Activated CD8-positive, alpha-beta memory T cell treated with anti-CD3 and anti-CD28 coated beads, Interleukin-2, amount 10 ng/mL, durations not matched to agents 7 days and 5 days (primary cell): ENCODE measurements at places on chromosomes 6 and 20.

- DNase-seq, result no peak
Measured at GRCh38 chr20:5864428-5864827, 85.9 kb downstream of the TRMT6 start.

DNA sequence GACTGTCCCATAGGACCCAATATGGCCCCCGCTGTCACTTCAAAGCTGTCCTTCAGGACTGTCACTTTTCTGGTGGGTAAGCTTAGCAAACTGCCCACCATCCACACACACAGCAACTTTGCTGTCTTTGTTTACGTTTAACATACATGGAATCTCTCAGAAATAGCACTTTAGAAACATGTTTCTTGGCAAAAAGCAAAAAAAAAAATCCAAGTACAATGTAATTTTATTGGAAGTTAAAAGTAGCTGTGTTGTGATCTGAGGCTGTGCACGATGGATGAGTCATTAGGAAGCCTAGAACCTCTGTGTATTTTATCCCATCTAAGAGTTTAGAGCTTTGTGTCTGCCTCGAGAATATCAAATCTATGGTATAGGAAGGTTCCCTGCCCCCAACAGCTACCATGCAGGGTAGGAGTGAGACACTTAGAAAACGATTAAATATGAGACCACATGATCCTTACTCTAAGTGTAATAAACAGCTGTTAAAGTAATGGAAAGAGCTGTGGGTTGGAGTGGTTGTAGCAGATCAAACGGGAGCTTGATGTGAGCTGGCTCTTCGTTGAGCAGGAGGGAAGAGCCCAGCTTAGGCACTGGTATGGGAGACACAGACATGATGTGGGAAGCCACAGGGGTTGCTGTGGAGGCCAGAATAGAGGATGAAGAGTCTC is 119.5 kb downstream of the PLEKHG1 start:
- no peak for DNase-seq

DNA sequence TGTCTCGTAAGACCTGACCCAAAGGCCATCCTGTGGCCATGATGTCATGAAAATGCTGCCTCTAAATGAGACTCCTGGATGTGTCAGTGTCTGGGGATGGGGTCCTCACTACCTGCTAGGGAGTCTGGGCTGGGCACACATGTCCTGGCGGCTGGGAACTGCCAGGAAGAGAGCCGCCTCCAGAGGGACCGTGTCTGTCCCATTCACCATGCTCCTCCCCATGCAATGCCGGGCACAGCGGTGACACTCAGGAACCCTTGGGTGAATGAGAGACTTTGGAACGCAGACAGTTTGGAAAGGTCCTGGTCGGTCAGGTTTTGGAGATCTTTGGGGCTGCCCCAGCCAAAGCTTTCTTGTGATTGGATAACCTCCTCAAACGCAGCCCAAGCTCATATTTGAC is 40.1 kb upstream of the GTSF1L start:
- no peak for DNase-seq

- no peak for DNase-seq
Measured at GRCh38 chr6:124446961-124447360, 515.3 kb upstream of the RNF217 start.

GRCh38 chr6:156634048-156634447 is 143.1 kb upstream of the ARID1B start:
- DNase-seq, result no peak

DNA sequence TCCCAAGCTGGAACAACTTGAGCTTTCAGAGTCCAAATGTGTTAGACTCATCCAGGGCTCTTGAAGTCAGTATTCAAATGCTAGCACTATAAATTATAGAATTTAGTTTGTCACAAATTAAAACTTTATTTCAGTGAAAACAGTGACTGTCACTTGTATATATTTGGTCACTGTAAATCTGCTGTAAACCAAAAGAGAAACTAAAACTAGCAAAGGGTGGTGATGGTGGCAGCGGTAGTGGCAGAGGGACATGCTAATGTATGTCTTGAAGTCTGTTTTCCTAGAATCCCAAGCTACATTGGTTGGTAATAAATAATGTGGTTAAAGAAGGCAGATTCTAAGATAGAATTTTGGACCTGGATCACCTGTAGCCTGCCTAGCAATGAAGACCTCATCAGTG is 140.4 kb upstream of the CENPW start:
- no peak for DNase-seq

DNA sequence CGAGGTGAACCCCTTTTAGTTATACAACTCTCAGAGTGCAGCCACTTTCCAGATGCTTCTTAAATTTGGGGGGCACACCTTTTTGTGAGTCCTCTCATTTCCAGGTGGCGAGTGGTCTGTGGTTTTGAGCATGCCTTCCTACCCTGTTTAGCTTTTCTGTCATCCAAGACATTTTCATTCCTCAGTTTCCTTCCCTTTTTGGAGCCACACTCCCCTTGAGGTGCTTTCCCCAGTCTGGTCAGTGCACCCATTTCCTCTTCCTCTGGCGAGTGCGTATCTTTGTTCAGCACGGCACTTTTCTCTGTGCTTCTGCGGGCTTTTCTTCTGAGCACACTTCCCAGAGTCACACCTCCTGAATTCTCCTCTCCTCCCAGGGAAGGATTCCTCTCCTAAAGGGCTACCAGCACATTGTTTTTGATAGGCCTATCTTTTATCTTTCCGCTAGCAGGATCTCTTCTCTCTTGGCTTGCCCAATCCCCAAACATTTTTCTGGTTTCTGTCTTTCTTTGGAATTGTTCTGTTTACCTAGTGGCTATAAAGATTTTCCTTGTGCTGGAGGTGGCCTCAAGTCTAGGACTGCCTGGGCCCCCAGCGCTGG is 1.4 kb downstream of the PHF20 start:
- peak; percentile 72 for DNase-seq

DNA sequence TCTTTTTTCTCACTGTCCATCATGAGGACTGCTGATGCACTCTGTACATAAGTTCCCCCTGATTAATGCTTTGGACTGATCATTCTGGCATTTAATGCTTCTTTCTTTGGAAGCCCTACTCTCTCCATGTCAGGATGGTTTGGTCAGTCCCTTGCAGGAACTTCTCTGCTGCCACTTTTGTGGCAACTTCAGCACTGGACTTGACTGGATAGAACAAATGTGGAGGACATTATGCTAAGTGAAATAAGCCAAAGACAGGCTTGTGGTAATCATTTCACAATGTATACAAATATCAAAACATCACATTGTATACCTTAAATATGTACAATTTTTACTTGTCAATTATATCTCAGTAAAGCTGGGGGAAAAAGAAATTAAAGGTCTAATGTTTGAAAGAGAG is 12.2 kb upstream of the BRPF3 start:
- DNase-seq, result no peak

GRCh38 chr20:11901127-11901526 is 16.6 kb upstream of the BTBD3 start:
- no peak for DNase-seq

GRCh38 chr6:15369838-15370237 is 124.0 kb downstream of the JARID2 start:
- no peak for DNase-seq

DNA sequence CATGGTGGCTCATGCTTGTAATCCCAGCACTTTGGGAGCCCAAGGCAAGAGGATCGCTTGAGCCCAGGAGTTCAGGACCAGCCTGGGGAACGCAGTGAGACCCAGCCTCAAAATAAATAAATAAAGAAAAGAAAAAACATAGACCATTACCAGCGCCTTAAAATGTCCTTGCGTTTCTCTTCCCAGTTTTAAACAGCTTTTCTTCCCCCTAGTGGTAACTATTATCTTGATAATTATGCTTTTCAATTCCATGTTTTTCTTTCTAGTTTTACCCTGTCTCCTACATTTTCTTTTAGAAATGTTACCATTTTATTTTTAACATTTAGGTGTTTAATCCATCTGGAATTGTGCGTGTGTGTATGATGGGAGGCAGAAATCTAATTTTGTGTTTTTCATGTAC is 24.4 kb downstream of the DNAH8 start:
- DNase-seq, result no peak

- DNase-seq, result peak; percentile 44
Measured at GRCh38 chr6:105087571-105088211, 92.1 kb downstream of the POPDC3 start.

GRCh38 chr6:116159782-116160524 is 34.0 kb upstream of the COL10A1 start:
- DNase-seq, result no peak

- DNase-seq, result no peak
Measured at GRCh38 chr6:104700371-104701185, 159.1 kb downstream of the HACE1 start.

- peak; percentile 53 for DNase-seq
Measured at GRCh38 chr20:2524709-2525506, 11.5 kb upstream of the TMC2 start.

DNA sequence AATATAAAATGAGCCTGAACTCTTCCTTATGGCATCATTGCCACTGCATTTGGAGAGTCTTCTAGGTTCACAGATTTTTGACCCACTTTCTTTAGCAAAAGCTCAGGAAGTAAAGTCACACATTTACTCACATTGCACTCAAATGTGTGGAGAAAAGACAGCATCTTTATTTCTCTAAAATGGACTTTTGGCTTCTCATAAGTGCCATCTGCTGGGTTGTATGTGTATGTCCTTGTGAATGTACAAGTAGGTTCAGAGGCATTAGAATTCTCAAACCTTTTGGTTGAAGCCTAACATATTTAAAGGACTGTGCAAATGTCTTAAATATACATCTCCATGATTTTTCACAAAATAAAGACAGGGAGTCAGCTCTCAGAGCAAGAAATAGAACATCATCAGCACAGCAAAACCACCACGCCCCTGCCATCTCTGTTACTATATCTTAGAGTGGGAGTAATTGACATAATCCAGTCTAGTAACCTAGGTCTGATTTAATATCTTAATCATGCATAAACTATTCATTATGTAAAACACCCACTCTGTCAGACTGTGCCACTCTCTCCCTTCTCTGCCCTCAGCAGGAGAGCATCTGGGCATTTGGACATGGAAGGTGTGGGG is 42.2 kb upstream of the SPTLC3 start:
- DNase-seq, result no peak

- DNase-seq, result no peak
Measured at GRCh38 chr6:136994782-136995181, 50.0 kb downstream of the IL20RA start.
